Astrocyte of the hippocampus (primary cell): ENCODE measurements at places on chromosomes 13 and 19.

- no peak for DNase-seq
Observed at GRCh38 chr13:110162866-110163658, 143.9 kb downstream of the COL4A1 start.

- DNase-seq: no peak
Observed at GRCh38 chr13:103100830-103101229, 34.6 kb upstream of the SLC10A2 start.

DNA sequence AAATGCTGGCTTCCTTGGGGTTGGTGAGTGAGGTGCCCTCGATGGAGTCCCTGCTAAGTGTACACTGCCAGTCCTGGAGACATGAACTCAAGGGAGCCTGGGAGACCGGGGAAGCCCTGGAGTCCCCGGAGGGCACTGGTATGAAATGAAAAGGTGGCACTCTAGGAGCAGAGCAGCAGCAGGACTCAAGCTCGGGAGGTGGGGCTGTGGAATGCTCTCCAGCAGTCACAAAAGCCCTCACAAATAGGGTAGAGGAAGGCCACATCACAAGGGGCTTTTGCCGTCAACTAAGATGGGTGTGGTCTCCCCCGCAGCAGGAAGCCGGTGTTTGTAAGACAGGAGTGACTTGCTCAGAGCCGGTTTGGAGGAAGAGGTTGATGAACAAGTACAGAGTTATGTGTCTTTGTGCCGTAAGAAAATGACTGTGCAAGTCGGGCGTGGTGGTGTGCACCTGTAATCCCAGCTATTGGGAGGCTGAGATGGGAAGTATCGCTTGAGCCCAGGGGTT, 19.3 kb downstream of the CCNE1 start:
- DNase-seq: no peak

DNA sequence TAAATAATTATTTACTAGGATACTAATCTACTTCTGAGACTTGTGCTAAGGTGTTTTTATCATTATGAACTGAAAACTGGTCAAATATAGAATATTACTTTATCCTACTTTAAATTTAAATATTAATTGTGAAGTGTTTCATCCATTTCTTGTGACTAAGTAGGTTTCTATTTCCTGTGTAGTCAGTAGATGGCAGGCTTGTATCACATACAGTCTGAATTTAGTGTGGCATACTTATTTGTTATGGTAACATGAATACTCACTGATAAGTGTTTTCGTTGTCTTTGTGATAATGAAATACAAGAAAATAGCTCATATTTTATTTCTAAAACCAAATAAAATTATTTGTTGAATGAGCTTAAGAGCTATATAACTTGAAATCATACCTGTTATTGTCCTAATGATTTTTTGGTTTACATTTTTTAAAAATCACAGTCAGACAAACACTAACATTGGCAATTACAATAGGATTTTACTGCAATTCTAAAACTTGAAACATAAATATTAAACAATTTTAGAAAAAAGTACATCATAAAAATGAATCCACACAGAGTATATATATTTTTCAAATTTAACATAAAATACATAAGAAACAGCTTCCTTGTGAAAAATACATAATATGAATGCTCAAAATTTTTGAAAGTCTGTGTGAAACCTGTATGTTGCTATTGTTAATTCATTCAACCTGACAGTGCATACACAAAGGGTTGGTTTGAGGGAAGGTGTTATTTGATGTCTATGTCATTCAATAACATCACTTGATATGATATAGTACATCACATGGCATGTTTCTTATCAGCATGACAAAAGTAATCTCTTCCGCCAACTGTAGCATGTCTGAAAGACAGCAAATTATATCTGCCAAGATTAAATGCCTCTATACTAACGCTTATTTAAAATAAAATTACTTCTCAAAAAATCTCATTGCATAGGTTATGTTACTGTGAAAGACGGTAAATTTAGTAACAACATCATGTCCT, 904.8 kb upstream of the PCDH20 start:
- peak; percentile 63 for DNase-seq

- DNase-seq: no peak
Observed at GRCh38 chr13:88124142-88124541, 453.0 kb downstream of the SLITRK5 start.

DNA sequence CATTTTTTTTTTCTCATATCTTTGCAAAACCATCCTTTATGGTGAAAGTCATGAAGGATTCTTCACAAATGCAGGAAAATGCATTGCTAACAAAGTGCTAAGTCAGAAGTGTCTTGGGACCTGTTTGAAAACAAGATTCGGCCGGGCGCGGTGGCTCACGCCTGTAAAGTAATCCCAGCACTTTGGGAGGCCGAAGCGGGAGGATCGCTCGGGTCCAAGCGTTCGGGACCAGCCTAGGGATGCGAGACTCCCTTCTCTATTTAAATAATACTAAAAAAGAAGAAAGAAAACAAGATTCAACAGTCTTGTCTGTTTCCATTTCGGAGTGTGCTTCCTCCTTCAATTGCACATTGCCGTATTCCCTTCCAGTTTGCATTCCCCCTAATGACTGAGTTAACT, 819 bp downstream of the EID2B start:
- DNase-seq: no peak

DNA sequence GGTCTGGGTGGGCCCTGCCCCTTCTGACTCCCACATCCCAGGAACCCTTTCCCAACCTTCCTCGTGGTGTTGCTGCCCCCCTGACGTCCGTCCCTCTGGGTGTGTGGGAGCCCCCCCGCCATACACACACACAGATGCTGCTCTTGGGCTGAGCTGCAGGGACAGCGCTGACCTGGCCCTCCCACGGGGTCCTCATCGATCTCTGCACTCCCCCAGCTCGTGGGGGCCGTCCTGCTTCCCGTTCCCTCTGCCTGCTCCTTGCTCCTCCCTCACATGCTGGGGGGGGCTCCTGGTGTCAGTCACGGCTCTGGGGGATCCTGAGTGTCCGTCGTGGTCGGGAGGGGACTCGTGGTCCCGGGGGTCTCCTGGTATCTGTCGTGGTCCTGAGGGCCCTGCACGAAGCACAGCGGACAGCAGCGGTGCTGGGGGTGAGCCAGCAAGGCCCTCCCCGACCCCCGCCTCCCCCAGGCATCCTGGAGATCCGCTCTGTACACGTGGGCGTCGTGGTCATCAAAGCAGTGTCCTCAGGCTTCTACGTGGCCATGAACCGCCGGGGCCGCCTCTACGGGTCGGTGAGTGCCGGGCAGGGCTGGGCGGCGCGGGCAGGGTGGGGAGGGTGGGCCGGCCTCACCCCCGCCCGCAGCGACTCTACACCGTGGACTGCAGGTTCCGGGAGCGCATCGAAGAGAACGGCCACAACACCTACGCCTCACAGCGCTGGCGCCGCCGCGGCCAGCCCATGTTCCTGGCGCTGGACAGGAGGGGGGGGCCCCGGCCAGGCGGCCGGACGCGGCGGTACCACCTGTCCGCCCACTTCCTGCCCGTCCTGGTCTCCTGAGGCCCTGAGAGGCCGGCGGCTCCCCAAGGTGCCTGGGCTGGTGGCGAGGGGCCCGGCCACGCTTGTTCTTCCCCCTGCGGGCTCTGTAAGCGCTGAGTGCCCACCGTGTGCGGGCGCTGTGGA, 3.4 kb downstream of the FGF22 start:
- DNase-seq: no peak

DNA sequence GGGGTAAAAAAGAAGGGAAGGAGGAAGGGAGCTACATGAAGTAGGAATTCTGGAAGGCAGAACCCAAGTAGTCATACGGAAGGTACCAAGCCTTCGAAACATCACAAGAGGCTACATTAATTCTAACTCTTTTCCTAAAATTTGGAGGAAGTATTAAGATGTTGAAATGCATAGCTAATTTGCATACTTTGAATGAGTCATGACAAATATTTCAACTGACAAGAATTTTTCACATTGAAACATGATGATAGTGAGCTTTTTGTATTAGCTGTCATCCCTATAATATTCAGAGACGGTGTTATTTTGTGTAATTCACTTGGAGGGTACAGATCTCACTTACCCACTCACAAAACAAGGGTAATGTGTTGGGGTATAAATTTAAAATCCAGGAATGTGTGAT, 9.1 kb upstream of the ACOD1 start:
- no peak for DNase-seq

DNA sequence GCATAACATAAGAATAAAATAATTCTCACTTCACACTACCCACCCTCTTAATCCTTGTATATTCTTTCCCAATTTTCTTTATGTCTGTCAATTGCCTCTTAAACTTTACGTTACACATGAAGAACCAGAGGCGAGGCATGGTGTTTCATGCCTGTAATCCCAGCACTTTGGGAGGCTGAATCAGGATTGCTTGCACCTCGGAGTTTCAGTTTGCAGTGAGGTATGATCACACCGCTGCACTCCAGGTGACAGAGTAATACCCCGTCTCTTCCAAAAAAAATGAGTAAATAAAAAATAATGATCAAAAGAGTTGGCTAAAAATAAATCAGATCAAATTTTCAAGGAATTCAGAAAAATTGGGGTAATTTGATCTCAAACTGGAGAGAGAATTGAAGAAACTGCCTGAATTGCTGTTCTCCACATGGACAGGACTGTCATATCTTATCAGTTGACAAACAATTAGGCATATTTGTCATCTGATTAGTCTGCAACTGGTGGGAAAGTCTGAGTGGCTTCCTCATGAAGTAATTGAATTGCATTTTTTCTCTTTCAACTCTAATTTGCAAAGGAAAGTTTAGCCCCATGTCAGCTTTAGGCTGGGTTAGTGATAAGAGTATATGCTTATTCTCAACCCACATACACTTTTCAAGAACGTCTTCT, 302.9 kb downstream of the ITGBL1 start:
- peak; percentile 8 for DNase-seq

DNA sequence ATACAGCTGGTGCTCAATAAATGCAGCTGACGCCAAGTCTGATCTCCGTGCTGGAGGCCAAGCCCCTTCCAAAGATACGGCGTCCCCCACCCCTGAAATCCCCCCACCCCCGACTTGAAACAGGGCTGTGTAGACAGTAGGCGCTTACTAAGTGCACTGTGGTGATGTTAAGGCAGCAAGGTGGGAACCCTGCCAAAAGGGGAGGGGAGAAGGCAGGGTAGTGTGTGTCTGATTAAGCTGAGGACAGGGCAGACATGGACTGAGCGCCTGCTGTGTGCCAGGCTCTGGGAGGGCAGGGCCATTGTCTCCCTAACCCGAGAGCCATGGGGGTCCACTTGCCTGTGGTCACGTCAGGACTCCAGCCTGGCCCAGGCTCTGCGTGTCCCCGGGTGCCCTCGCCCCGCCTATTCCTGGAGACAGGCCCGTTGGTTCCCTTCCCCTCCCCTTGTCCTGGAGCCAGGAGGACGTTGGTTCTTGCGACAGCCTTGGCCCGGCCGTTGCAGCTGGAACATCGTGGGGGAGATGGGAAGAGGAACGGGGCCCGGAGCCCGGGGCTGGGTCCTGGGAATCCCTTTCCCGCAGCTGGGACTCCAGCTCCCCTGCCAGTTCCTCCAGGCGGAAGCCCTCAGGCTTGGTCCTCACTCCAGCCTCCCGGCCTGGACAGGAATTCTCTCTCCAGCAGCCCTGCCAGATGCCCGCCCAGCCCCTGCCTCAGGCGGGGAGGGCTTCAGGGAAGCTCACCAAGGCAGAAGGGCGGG, 1.7 kb upstream of the ELANE start:
- peak; percentile 87 for DNase-seq

DNA sequence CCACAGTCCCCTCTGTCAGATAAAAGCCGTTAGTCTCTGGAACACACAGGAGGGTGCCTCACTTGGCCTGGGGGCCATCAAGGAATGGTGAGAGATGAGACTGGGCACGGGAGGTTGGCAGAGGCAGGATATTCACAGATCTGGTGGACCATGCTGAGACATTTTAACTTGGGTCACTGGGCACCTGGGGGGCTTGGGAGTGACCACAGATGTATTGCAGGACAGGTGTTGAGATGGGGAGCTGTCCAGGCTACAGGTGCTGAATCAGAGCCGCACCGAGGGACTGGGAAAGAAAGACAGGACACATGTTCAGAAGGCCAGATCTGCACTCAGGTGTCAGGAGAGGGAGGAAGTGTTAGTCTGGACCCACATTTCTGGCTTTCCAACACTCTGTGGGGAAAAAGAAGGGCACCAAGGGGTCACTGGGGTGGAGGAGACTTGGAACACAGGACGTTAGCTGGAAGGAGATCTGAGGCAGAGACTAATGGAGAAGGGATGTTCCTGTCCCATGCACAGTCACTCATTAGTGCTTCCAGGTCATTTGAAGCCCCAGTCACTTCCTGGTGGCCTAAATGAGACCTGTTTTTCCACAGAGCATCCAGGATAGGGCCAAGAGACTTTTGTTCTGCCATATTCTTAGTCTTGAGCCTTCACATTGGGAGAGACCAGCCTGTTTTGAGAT, 56.1 kb downstream of the CHST8 start:
- DNase-seq: peak; percentile 12

DNA sequence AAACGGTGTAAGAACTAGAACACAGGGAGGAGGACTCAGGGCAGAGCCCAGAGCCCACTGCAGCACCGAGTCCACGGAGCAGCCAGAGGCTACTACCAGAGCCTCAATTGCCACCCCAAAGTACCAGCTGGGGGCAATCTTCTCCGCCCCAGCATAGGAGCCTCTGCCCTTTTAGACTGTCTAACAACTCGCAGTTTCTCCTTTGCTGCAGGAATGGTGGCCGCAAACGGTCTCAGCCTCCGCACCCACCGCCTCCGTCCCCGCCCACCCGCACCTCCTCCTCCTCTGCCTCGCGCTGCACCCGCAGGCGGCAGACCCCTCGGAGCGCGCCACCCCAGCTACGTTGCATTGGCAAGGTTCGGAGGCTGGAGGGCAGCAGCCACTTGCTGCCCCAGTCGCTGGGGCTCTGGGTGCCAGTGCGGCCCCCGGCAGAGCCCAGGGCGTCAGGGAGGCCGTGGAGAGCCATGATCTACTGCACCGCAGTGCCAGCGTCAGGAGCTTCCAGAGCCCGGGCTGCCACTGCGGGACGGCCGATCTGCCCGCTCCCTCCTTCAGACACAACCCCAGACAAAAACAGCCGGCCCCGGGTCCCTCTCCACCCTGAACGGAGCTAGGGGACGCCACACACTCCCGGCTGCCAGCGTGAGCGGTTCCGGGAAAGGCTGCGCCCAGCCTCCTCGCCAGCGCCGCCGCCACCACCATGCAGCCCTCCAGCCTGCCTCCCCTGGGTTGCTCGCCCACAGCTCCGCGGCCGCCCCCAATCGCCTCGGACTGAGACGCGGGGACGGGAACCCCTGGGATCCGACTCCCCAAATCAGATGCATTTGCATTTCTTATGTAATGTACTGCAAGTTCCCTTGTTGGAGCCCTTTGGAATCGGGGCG, 1.8 kb downstream of the FGF14 start:
- DNase-seq: peak; percentile 35
